ENCODE measurements at places on chromosomes 1 and 21. TPM values are rescaled to one million over a fixed set of nuclear protein-coding genes. Genes with fewer than 3 reads are reported as not detected.

DNA sequence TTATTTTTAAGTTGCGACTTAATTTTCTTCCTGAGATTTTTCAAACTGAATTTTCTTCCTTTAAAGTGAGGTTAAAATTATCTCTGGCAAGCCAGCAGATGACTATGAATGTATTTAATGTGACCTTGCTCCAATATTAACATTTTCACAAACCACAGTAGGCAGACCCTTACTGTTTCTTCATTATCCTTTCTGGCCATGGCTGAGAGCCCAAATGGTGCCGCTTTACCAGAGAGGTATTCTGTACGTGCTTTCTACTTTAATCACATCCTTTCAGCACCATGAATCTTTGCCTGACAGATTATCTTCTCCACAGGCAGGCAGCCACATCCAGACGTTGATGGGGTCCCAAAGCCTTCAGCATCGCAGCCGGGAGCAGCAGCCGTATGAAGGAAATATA lies 129.6 kb downstream of the LRRC40 start:
- DNase-seq = no peak

DNA sequence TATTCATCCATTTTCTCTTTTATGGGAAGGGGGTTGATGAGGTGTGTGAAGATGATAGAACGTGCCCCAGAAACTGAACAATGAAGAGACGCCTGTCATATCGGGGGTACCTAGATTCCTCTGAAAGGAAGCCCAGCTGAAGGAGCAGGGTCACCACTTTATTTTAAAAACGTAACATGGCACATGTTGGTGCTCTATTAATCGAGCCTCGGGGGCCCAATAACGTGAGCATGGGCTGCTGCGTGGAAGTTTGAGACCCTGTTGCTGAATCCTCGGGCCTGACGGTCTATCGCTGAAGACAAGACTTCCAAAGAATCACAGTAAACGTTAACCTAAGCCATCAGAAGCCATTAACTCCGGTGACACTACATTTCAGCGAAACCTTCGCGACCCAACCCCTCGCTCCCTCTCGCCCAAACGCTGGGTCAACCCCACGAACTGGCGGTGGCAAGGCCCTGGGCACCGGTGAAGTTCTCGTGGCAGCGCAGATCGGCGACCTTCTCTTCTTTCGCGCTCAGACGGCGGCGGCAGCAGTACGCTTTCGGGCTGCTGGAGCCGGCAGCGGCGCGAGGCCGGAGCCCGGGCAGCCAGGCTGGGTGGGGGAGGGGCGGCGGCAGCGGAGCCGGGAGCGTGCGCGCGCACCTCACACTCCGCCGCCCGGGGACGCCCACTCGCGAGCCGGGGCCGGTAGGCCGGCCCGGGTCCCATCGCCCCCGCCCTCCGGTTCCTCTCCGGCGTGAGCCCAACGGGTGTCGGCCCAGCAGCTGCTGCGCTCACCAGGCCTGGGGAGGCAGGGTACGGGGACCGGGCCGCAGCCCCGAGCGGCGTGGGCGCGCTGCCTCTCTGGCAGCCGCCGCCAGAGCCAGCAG lies 838 bp upstream of the MAN1A2 start:
- DNase-seq = peak; percentile 75

DNA sequence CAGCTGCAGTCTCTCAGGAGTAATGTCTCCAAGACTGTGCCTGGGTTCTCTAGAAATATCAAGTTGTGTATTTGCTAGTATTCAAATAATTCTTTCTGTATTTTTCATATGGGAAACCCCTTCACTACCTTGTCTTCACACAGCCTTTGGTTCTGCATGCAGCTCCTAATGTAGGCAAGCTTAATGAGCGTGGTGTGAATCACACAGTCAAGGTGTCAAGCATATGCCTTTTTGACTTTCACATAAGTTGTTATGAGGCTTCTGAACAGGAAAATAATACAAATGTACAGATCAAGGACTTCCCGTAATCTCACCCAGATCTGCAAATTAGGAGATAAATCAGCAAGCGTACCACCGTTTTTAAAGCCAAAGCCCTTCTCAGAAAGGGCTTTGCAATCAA lies at the start of gene FCRL3:
FCRL3 (minus strand) TSS at position 38 of the 400 bp plus-strand sequence. CDS start 280 bp downstream, outside the sequence.
- DNase-seq = no peak

The ATAD3B gene
- total RNA-seq = 68.0 TPM

DNA sequence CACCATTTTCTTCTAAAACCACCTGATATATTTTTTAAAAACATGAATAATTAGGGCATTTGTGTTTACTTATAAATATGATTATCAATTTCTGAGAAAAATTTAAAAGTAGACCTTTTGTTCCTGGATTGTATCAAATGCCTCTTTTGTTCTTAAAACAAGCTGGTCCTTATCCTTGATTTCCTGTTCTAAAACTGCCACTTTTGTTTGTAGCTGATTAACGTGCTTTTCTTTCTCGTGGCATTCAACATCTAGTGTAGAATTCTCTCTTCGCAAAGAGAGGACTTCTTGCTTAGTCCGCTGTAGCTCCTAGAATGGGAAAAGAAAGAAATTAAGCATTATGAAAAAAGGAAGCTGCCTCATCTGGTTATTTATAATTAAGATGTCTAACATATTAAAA lies 25.0 kb downstream of the SASS6 start:
- no peak for DNase-seq

- no peak for DNase-seq
These were observed 346.6 kb downstream of the RPS6KC1 start for GRCh38 chr1:213397638-213398037.

GRCh38 chr1:199029401-199029800 lies 390.6 kb downstream of the PTPRC start:
- no peak for DNase-seq

DNA sequence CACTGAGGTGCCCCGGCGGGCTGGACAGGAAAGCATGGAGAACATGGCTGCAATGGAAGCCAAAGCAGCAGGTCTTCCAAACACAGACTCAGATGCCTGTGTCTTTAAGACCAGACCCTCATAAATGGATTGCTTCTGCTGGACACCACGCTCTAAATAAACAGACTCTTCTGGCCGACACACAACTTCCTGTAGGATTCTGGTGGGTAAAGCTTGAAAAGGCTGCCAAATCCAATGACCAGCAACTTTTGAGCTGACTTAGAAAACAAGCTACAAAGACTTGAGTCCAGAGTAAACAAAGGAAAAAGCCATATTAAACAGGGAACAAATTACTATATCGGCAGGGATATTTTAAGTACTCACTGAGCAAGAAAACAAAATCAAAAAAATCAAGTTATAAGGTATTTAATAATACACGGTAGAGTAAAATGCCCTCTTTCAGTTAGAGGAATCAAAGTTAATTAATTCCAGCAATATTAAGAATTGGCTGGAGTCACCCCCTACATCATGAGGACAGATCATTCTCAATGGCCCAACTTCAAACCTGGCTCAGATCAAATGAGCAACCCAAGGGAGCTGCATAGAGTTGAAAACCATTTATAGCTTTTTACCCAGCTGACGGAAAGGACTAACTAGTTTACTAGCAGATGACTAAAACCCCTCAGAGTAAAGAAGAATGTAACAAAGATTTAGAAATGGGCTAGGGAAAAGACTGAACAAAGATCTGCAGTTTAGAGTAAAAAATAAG lies 102.4 kb downstream of the TGFBR3 start:
- DNase-seq = no peak

The ITPKB gene
- 30.0 TPM for total RNA-seq

The KCNA2 gene
- total RNA-seq = 0.21 TPM

DNA sequence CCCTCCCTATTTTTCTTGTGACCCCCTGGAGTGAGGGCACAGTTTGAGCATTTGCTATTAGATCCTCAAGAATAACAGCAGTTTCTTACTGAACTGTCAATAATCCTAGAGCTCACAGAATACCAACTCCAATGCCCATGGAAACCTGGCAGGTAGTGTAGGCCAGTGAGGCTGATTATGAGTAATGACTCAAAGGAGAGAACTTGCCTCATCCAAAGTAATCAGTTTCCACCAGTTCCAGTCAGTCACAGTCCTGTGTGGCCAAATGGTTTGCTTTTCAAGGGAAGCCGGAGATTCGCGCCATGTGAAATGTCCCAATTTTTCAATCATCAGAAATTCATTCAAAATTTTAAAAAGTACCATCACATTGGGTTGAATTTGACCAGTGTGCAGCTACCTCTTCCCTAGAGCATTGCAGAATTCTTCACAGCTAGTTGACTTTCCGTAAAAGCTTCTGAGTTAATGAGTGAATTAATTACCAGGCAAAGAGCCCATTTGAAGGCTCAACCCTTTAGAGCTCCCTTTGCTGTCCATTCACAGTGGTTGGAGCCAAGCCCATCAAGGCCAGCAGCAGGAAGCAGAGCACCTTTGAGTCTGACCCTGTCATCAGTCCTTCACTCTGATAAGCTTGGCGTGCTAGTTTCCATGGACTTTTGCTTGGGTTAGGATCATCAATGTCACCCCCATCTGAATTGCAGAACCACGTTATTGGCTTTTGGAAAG lies 170.3 kb downstream of the KAZN start:
- DNase-seq = no peak

DNA sequence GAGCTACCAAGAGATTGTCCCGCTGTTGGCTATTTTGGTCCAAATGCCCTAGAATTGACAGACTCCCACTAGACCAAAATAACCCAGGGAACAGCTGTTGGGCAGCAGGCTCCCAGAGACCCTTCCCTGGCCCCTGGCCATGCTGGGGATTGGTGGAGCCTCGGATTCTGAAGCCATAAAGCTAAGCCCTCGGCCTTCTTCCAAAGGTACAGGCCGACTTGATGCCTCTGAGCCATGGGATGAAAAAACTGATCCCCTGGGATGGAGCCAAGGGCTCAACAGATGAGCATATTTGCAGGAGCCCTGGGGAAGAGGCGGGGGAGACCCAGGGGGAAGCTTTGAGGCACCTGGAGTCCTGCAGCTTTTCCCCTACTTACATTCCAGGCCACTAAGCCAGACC lies 1.0 kb upstream of the LRRC38 start:
- DNase-seq = no peak
